ENCODE measurements at places on chromosomes 5 and 9.
A peak's percentile ranks its signal among the peaks of the same experiment; 100 is the strongest.

- DNase-seq, result no peak
Observed at GRCh38 chr9:128651798-128652197, 4.8 kb downstream of the DYNC2I2 start.

GRCh38 chr9:123609844-123610243 lies 253.8 kb downstream of the CRB2 start:
- peak; percentile 11 for DNase-seq

DNA sequence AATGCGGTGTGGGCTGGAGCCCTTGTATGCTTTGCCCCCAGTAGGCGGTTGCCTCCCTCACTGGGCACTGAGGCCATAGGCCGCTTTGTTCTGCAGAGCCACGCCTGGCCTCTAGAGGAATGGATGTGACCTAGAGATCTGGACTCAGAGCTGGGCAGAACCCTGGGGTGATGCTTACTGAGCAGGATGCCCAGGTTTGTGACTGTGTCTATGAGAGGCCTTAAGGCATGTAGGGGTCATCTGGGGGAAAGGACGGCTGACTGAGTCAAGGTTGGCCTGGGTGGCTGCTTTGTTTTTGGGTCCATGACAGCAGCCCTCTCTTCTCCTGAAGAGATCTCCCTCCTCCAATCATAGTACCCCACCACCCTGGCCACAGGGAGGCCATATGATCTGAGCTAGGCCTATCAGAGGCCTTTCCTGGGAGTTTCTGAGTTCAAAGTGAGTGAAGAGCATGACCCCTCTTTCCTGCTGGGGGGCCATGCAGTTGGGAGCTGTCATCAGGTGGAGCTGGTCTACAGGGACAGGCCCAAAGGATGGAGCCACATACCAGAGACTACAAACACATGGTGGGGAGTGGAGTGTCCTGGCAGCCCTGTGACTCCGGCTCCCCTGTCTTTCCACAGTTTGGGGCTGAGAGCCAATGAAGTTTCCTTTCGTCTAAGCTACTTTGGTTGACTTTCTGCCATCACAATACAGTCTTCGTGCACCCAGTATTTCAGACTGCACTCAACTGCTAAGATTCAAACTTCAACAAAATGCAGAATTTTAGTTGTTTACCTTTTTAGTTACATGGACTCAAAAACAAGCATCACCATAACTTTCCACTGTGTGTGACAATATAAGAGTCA lies 165.4 kb downstream of the AUH start:
- no peak for DNase-seq

DNA sequence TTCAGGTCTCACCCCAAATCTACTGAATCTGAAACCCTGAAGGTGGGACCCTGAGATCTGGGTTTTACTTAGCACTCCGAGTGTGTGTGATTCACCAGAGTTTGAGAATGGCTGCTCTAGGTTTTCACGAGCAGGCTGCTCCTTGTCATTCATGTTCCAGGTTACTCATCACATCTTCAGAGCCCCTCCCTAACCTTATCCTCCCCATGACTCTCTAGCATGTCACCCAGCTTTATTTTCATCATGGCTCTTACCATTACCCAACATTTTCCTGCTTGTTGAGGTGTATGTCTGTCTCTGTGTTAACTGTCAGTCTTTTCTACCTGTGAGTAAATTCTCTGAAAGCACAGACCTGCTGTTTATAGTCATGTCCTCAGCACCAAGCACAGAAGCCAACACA lies 319.2 kb downstream of the NSG2 start:
- no peak for DNase-seq

GRCh38 chr5:137176126-137176525 lies 323.0 kb downstream of the SPOCK1 start:
- no peak for DNase-seq

DNA sequence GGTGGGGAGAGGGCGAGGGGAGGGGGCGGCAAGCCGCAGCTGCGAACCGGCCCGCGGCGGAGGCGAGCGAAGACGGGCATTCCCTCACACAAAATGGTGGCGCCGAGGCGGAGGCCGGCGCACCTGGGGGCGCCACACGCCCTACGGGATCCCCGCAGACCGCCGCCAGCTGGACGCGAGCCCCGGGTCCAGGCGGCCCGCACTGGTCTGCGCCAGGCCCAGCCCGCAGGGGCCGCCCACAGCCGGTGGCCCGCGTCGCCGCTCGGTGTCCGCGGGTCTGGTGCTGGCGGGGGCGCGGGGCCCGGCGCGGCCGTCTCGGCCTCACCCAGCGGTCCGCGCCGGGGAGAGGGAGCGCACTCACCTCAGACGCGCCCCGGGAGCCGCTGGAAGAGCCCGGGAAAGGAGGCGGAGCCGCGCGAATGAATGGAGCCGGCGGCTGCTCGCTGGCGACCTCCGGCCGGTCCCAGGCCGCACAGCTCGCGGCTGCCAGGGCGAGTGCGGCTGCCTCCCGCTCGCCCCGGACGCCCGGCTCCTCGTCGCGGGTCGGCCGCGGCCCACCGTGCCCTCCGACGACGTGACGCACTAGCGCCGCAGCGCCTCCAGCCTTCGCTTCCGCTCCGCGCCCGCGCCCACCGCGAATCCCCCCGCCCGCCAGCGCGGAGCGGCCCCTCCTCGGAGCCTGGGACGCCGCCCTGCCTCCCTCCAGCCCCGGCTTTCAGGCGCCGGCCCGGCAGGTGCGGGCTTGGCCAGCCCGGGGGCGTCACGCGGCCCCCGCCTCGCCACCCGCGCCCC lies at the start of gene FAM169A:
TSS of gene FAM169A (minus strand) at position 584 of the 792 bp plus-strand sequence. CDS start 24,711 bp downstream, outside the sequence.
- DNase-seq, result no peak

DNA sequence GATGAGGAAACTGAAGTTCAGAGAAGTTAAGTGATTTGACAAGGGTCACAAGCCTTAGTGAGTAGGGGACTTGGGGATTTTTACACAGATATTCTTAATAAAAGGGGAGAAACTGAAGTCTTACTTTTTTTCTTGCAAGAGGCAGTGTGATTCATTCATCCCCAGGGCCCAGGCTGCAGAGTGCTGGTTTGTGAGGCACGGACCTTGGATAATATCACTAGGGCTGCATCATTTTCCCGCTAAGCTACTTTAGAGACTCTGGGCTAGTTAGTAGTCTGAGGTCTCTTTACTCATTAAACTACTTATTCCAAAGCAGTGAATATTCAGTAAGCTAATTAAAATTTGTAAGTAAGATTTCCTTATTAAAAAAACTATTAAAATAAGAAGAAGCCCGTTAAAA lies 195.0 kb downstream of the PBX3 start:
- no peak for DNase-seq

DNA sequence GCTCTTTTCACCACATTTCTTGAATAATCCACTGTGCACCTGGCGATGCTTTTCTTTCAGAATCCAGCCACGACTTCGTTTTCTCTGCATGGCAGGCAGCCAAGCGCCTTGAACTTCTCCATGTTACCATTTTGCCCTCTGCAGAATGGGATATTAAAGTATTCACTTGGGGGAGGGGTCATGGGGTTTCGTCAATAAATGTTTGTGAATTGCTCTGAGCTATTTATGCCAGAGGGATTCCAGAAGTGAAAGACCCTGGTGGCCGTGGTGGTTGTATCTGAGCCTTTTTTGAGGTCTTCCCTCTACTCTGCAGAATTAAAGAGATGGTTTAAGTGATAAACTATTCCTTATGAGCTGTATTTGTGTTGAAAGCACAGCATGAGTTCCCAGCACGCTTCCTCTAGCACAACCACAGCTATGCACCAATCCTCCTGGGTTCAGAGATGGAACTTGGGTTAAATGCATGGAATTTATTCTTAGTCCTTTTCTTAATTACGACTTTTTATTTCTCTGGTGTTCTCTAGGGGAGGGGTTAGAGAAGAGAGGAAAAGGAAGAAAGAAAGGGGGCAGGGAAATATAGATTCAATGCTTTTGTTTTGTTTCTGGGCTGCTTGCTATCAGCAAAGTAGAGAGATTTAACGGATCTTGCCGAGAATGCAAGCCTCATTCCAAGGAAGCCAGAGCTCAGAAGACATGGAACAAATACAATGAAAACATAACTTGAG lies 478.2 kb upstream of the TNC start:
- no peak for DNase-seq

GRCh38 chr9:11158676-11159075 lies 545.9 kb upstream of the PTPRD start:
- no peak for DNase-seq

GRCh38 chr5:67141644-67142043 lies 55.0 kb downstream of the CD180 start:
- no peak for DNase-seq

DNA sequence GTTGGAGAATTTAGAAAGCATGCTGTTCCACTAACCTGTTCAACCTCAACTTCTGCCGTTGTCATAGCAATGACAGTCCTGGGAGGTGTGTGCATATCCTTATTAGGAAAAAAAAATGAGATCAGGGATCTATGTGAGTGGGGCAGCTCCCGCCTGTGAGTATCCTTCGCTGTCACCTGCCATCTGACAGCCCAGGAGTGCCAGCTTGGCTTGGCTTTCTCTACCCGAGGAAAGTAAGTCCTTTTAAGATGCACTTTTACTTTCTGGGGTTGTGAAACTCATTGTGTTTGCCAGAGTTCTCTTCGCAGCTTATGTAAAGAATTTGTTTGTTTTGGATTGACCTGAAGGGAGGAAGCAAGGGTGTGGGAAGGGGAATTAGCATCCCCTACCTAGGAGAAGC lies 21.8 kb downstream of the PCDHAC2 start:
- no peak for DNase-seq

DNA sequence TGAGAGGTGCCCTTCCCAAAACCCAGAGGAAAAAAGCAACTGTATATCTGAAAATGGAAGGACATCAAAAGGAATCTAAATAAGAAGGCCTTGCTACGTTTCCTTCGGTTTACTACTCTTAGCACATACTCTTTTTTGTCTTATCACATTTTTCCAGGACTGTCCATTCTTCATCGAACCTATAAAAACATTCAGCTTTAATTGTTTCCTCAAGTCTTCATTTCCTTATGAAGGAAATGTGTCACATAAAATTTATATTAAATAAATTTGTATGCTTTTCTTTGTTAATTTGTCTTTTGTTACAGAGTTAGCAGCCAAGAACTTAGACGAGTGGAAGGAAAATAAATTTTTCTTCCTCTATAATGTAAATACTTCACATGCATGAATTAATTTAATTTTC lies 255.0 kb downstream of the BNC2 start:
- no peak for DNase-seq

GRCh38 chr5:153835891-153836515 lies 202.7 kb downstream of the FAM114A2 start:
- DNase-seq, result peak; percentile 33

GRCh38 chr9:109880276-109881169 lies 100.5 kb downstream of the PALM2AKAP2 start:
- DNase-seq, result no peak

DNA sequence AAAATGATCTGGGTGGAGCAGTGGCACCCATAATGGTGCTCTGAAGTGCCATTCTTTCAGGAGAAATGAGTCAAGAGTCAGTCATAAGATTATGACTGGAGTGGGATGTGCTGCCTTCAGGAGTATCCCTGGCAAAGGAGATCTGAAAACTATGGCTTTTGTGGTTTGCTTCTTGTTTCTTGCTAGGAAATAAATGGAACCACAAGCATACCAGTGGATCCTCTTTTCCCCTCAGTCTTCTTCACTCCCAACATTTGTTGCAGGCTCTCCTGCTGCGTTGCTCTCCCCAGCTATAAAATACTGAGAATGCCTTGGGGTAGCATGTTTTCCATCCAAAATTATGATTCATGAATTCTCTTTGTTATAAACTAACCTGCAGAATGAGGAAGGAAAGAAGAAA lies 199.1 kb downstream of the NNT start:
- no peak for DNase-seq

DNA sequence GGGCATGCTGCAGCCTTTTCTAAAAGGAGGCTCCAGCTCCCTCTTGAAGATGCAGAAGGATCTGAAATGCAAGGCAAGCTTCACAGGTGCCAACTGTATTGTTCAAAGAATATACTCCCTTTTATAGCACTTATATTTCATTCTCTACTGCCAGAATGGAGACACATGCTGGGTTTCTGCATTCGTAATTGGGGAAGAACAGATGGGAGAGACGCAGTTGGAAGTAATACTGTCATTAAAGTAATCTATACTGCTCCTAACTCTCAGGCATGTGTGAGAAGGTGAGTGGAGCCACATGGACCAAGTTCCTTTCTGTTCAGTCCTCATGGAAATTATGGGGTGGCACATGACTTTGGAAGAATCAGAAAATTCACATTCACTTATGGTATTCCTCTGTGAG lies 226.4 kb downstream of the TRIM32 start:
- DNase-seq, result peak; percentile 3

GRCh38 chr5:74938250-74938933 lies 72.2 kb upstream of the FAM169A start:
- DNase-seq, result no peak

DNA sequence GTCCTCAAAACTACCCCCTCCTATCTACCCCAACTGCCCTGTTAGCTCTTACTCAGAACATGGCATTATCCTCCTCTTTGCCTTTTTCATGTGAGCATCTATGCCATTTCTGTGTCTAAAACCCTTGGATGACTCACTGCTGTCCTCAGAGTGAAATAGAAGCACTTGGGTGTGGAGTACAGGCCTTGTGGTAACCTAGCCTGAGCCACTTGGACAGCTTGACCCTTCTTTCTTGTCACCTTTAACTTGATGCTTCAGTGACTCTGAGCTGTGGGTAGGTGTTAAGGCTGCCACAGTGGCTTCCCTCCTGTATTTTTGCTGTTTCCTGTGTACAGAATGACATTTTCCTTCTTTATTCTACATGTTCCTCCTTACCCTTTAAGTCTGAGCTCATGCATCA lies 391.4 kb downstream of the SH3GL2 start:
- DNase-seq, result no peak

DNA sequence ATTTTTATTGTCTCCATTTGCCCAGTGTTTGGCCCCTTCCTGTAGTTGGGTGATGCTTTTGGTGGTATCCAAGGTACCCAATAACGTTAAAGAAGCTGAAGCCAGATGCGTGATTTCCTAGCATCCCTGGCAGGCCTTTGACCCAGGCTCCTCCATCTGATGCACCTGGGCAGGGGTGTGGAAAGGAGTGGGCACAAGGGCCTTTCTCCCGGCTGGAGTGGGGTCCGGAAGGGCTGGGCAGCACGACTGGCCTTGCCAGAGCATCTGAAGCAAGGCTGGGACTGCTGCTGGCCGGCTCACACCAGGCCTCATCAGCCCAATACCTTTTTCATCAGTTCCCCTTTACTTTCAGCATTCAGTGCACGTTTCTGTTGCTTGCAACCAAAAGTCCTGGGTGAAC lies 220.2 kb downstream of the FANCC start:
- no peak for DNase-seq

GRCh38 chr5:2165203-2165602 lies 282.5 kb upstream of the IRX4 start:
- no peak for DNase-seq

Data from NCI-H446 treated with DMSO at 0.1 percent for 48 hours (cell line).